ENCODE measurements at places on chromosomes 11 and 22.

DNA sequence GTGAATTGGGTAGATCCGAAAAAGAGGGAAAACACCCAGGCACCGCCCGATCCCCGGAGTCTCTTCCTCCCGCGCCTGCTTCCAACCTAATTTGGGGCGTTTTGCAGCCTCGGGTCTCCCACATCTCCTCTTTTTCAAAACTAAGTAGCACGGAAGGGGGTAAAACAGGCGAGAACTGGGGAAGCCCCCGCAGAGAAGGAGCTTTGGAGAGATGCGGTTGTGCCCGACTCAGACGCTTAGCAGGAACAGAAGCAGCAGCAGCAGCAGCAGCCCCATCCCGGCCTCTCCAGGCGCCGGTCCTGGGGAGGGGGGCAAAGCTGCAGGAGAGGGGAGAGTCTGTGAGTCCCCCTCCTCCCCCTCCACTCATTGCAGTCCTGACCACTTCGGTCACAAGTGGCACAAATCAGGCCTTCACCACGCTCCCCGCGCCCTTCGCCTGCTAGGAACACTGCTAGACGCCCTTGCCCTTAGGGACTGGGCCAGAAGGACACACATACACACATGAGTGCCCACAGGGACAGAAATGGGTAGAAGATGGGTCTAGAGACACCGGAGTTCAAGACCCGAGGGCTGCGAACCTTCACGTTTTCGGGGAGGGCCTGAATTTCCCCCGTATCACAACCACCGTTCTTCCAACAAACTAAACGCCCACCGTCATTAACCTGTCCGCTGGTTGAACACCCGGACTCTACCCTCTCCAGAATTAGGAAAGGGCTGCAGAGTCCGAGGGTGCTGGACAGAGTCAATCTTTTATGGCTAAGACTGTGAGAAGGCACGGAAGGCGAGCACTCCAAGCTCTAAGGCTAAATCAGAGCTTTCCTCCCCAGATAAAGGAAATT lies 98.3 kb upstream of the HSD17B12 start:
- DNase-seq = no peak

- DNase-seq = no peak
Observed at GRCh38 chr11:19216709-19217374, 15.1 kb upstream of the CSRP3 start.

DNA sequence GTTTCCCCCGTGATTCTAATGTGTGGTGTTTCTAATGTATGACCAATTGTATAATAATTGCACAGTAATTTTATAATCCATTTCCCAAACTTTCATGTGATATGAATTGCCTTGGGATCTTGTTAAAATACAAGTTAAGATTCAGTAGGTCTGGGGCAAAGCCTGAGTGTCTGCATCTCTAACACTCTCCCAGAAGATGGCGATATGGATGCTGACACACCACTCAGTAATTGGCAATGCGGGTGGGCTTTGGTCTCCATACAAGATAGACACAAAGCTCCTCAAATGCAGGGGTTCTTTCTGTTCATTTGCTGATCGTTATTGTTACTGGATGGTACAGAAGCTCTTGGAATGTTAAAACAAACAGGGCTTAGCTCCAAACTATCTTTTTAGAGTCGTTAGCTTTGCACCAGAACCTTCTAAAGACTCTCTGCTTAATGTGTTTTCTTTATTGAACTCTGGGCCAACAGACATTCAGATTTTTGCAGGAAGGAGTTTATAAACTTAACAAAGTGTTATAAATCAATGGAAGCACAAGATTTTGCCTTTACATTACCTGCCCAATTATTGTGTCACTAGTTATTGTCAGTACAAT lies 45.4 kb upstream of the ANO3 start:
- DNase-seq = no peak

- no peak for DNase-seq
Observed at GRCh38 chr11:91136631-91137030, 913.8 kb upstream of the CHORDC1 start.

DNA sequence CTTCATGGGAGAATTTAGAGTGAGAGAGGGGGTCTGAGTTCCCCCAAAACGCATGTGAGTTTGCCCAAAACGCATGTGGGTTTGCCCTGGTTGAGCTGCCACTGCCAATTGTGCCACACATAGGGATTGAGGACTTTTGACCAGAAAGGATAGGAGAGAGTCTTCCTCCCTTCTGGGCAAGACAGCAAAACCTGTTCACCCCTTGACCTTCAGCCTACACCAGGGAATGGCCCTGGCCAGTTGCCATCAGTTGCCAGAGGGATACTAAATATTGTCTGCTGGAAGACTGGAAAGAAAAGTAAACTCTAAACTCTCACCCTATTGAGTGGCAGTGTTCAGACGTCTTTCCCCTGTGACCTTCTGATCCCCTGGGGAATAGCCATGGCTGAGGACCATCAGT lies 363.8 kb downstream of the DLG2 start:
- no peak for DNase-seq

DNA sequence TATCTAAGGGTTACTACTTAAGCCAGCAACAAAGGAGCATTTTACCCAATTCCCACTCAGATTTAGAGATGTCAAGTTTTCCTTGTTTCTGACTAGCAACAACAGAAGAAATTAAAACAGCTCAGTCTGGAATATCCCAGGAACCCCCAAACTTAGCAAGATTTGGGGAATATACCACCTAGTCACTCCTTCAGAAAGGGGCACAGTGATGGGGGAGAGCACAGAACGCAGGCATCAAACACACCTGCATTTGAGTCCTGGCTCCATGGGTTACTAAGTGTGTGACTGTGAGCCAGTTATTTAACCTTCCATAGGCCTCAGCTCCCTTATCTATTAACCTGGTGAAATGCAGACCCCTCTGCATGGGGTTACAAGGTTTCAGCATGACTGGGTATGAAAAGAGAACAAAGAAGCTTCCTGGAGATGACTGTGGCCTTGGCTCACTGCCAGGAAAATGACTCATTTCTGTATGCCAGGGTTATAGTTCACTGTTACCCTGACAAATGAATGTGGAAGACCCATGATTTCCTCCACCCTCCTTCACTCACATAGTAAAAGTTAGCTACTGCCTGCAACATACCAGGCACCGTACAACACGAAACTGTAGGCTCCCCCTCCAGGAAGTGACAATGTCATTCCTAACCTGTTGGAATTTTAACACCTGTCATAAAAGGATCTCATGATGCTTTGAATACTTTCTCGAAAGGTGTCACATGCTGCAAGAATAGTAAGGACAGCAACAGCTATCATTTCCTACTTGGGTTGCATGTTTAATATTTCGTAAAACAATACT lies 79.6 kb downstream of the ME3 start:
- peak; percentile 22 for DNase-seq

DNA sequence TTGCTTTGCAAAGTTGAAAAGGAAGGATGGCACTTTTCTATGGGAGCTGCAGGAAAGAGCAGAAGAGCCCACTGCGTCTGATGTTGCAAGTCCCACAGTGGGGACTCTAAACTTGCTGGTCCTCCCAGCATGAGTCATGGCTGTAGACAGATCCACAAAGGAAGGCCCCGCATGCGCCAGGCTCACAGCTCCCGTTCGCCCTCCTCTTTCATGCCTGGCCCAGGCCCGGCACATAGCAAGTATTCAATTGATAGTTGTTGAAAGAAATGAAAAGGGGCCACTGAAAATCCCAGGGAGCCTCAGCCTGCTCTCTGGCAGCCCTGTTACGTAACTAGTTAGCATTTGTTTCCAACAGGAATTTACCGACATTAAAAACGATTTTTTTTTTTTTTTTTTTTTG lies 18.9 kb downstream of the AP1B1 start:
- no peak for DNase-seq

GRCh38 chr22:30286813-30287647 lies 2.3 kb downstream of the CASTOR1 start:
- DNase-seq = peak; percentile 86

DNA sequence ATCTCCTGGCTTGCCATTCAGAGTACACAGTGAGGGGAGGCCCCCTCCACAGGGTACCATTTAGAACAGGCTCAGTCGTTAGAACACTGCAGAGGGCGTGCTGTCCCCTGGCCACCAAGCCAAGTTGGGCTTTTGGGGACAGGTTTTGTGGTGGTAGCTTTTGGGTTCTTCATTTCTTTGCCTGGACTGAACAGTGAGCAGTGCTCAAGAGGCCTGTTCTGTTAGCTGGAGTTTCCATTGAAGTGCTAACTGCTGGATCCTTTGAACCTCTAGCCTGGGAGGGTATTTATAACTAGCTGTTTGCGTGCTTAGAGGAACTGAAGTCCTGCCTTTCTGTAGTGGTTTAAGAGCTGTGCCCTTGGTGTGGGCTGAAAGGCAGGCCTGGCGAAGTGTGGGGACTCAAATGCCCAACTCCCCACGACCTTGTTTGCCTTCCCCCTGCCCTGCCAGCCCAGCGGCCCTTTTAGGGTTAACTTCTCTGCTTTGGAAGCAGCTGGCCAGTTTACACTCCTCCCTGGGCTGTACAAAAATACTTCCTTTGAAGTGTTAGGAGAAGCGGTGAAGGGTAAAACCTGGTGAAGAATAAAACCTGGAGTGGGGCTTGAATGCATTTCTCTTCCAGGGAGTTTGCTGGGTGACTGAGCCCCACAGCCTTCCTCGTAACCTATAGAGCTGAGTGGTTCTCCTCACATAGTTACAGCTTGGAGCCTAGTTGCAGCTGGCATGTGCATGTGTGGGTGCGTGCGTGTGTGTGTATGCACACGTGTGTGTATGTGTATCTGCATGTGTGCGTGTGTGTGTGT lies 34.6 kb downstream of the ZNRF3 start:
- DNase-seq = no peak

DNA sequence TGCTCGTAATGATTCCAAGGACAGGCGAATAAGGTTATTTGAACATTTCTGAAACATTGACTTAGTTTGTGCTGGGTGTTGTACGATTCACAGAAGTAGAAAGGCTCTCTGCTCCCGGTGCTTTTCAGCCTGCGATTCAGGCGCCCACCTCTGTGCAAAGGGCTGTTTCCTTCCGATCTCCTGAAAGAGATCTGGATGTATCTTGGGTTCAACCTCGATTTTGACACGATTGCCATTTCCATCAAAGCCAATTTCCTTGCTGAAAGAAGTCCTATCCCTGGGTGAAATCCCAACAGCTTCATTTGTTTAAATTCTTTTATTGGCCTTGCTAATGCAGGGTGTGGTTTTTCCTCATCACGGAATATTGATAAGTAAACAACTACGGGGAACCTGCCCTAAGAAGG lies 1.1 kb upstream of the ZC3H12C start:
- no peak for DNase-seq

- no peak for DNase-seq
Observed at GRCh38 chr11:56404393-56404792, 8.1 kb upstream of the OR5AL1 start.

DNA sequence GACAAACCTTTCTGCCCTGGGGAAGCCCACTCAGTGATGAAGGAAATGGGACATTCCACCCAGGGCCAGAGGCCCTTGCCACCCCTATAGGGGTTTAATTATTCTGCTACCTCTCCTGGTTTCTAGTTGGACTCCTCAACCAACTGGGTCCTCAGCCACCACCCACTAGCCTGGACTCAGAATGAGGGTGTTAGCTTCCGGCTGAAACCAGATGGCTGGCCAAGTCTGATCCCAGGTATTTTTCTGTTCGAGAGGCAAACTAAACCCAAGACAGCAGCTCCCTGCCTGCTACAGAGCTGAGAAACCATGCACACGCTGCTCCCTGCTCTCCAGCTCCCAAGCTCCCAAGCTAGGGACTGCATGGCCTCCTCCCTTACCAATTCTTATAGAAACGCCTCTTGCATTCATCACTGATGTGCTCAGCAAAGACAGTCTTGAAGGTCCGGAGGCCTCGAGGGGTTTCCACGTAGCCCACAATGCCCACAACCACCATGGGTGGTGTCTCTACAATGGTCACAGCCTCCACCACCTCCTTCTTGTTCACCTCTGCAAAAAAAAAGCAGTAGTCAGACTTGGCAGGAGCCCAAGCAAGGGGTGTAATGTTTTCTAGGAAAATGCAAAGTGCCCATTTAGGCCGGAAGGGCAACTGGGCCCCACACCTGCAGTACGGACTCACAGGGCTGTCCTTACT lies 2.2 kb downstream of the RPL3 start:
- no peak for DNase-seq

- no peak for DNase-seq
Observed at GRCh38 chr22:26894766-26895485, 237.5 kb downstream of the MIAT start.

DNA sequence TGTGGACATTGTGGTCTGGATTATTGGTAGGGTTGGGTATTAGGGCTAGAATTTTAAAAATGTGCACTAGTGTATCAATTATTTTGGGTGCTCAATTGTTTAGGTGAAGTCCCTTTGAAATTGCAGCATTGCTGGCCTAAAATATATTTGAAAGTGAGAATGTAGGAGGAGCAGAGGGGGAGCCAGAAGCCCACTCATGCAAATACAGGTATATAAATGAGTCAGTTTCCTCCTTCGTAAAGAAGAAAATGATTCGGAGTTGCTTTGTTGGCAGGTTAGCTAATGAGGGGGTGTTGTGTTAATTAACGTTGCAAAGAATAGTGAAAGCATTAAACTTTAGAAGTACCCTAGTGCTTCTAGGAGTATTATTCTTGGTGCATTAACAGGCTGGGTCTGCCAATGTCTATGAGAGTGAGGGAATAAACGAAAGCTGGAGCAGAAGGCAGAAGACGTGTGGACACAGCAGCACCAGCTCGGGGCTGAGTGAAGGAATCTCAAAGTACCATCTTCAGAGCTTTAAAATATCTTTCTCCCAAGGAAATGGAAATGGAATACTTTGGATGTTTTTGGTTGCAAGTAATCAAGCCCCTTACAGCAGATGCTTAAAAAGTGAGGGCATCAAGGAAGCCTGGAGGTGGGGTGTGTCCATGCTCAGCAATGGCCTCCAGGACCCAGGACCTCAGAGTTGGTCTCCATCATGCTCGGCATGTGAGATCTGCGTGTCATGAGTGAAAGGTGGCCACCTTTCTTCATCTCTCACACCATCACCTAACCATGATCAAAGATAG lies 522.9 kb downstream of the NTM start:
- no peak for DNase-seq

DNA sequence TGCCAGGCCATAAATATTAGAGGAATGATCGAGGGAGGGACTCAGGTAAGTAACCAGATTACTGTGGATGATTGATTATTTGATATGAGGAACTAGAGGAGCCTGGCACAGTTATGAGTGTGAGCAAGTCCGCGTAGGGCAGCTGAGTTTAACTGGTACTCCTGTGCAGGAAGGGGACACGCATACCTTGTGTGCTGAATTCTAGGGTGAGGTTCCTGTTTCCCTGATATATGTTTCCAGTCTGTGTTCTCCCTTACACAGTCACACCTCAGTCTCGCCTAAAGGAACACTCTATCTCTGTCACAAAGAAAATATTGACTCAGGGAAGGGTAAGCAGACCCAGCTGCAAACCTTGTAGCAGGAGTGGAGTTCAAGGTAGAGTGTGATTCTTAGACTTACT lies 17.4 kb downstream of the SGSM3 start:
- DNase-seq = no peak

GRCh38 chr11:12271826-12272366 lies 105.5 kb upstream of the PARVA start:
- DNase-seq = no peak

GRCh38 chr22:50032941-50033601 lies 20.5 kb upstream of the IL17REL start:
- DNase-seq = no peak

GRCh38 chr11:88623531-88623930 lies 286.0 kb upstream of the CTSC start:
- DNase-seq = no peak
